ENCODE measurements at places on chromosomes 1 and 21.

DNA sequence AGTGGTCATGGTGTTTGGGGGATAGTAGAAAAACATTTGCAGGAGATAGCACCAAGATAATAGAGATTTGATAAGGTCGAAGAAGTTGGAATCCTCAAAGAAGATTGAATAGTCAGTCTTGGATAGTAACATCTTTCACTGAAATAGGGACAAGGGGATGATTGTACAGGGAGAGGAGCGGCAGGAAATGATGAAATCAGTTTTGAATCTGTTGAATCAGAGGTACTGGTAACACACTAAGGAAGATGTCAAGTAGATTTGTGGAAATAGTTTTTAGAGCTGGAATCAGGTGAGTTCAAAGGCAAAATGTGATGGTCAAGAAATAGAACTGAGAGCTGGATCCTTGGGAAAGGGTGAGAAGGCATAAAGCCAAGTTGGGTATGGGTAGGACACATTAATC is 26.5 kb downstream of the CAP1 start:
- no peak for DNase-seq

DNA sequence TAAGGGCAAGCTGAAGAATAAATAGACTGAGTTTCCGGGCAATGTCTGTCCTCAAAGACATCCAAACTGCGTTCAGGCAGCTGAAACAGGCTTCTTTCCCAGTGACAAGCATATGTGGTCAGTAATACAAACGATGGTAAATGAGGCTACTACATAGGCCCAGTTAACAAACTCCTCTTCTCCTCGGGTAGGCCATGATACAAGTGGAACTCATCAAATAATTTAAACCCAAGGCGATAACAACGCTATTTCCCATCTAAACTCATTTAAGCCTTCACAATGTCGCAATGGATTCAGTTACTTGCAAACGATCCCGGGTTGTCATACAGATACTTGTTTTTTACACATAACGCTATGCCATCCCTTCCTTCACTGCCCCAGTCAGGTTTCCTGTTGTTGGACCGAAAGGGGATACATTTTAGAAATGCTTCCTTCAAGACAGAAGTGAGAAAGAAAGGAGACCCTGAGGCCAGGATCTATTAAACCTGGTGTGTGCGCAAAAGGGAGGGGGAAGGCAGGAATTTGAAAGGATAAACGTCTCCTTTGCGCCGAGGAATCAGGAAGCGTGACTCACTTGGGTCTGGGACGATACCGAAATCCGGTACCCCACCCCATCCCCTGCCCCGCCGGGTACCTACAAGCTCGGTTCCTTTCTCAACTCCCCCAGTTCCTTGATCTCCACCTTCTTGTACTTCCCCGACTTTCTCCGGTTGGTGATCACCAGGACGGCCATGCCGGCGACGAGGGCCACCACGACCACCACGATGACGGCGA is 1.3 kb downstream of the TACSTD2 start:
- no peak for DNase-seq

- no peak for DNase-seq
Observed at GRCh38 chr1:205973377-205974232, 29.6 kb downstream of the RAB7B start.

DNA sequence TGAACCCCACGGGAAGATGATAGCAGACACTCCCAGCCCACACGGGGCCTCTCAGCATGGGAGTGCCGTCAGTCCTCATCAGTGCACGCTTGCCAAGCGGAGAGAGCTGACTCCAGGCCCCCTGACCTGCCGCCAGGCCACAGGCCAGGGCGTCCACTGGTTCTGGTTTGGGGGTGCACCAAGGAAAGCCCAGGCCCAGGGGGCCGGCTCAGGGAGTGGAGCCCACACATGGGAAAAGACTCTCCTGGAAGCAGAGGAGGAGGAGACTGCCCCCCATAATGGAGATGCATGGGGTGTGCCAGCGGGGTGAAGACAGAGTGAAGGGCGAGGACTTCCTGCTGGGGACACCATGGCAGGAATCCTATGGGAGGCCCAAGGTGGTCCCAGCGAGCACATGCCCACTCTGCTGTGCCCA is 6.4 kb downstream of the TRIM11 start:
- DNase-seq, result no peak

- no peak for DNase-seq
Observed at GRCh38 chr1:117633068-117633345, 27.2 kb downstream of the TENT5C start.

GRCh38 chr21:36377391-36377842 is 7.8 kb upstream of the CHAF1B start:
- no peak for DNase-seq

GRCh38 chr1:47767741-47768100 is 229.5 kb downstream of the TRABD2B start:
- no peak for DNase-seq

DNA sequence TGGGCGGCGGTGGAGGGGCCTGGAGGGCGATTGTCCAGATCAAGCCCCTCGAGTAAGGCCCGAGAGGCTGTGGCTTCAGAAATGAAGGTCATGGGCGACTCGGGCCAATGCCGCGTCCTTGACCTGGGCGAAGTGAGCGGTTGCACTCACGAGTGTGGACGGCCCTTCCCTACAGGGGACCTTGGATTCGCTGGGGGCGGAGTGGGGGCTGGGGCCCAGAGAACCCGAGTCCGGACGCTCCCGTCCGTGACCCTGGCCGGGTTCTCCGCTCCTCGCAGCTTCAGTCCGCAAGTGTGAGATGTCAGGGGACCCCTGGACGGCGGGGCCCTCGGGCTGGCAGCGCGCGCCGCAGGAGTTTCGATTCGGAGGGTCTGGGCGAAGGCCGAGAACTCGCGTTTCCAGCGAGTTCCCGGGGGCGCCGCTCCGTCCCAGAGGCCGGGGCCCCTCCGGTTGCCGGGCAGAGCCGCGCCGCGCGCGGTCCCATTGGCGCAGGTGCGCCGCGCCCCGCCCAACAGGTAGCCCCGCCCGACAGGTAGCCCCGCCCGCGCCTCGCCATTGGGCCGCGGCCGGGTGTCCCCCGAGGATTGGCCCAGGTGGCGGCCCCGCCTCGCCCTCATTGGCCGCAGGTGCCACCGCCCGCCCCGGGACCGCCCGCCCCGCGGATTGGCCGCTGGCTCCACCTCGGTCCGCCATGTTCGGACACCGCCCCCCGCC is at the start of gene PRKCZ:
PRKCZ (plus strand) TSS at position 694 of the 714 bp plus-strand sequence. CDS start 220 bp downstream, outside the sequence.
- DNase-seq, result peak; percentile 85

GRCh38 chr1:43455213-43455889 is 1.6 kb upstream of the HYI start:
- DNase-seq, result no peak

- no peak for DNase-seq
Observed at GRCh38 chr1:201503397-201504176, 3.3 kb downstream of the CSRP1 start.

GRCh38 chr1:59580257-59580656 is 234.5 kb upstream of the HOOK1 start:
- DNase-seq, result no peak

GRCh38 chr1:8661185-8662110 is 156.0 kb downstream of the RERE start:
- DNase-seq, result no peak

DNA sequence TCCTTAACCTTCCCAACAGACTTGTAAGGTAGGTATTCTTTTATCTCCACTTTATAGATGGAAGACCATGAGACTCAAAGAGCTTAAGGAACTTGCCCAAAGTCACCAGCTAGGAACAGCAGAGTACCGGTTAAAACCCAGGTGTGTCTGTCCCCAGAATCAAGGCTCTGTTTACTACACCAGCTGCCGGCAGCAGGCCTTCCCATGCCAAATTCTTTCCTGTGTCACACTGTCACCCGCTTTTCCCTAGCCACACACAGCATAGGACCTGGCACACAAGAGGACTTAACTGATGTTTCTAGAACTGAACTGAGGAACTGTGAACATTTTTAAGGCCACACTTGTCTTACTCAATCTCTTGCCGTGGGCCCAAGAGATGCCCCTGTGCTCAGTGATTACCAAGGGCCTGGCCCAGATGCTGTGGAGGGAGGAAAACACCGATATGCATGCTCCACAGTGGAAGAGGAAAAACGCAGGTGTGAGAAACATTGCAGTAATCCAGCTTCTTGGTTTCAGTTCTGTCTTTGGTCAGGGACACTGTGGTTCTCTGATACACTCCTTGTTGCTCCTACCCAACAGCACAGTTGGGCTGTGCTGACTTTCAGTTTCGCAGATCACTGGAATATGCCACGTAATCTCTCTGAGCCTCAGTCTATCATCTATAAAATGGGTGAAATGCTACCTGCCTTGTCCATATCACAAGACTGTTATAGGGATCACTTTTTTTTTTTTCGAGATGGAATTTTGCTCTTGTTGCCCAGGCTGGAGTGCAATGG is 13.9 kb upstream of the LY9 start:
- DNase-seq, result no peak

DNA sequence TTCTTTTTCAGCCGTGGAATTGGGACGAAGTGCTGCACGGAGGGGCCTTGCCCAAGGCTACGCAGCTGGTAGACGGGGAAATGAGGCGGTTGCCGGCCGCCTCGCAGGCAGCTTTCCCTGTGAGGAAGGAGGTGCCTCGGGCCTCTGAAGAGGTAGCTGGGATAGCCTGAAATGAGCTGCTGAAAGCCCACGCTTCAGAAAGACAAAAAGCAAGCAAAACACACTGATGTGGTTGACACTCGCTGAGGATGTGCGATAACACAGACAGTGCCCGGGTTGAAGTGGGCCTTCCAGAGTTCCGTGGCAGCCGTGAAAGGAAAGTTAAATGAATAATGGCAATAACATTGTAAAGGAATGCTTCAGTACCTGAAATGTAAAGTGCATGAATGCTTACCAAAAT is 47.2 kb downstream of the S1PR1 start:
- DNase-seq, result peak; percentile 30

DNA sequence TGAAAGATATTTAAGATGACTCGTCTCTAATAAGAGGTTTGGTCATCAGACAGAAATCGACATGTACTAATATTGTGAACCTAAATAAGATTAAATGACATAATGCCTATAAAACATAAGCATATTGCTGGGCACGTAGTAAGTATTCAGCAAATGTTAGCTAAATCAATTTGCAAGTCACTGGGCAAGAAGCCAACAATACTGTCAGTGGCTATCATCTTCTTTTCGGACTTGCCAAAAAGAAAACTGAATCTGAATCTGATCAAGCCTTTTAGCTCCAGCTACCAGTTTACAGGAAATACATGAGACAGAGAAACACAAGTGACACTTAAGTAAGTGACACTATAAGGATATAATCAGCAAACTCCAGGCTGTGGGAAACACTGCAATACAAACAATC is 46.0 kb downstream of the RPL5 start:
- no peak for DNase-seq

DNA sequence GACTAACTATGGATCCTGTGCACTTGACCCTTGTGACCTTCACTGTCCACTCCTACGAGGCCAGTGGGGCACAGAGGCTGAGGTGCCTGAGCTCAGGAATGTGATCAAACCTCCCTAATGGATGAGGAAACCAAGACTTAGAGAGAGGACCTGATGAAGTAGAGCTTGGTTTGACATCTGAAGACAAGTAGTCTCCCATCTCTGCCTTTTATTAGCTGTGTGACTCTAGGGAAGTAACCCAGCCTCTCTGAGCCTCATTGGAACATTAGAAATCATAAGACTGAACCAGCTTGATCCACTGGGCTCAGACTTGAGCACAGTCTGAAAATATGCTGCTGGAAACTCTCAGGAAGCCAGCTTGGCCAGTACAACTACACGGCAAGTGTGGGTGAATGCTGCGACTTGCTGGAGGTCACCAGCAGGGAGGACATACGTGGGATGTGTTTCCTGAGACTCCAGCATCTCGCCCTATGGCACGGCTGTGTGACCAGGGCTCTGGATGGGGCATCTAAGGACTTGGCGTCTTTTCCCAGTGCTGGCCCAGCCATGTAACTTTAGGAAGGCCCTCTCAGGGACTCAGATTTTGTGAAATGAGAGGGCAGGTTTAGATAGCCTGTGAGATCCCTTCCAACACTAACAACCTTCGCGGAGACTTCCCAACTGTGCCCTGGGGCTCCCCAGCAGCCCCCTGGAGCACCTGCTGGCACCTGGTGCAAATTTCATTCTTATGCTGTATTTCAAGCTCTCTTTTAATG is 10.5 kb downstream of the CDCP2 start:
- DNase-seq, result no peak

GRCh38 chr1:23400324-23401114 is 24.0 kb downstream of the TCEA3 start:
- no peak for DNase-seq

DNA sequence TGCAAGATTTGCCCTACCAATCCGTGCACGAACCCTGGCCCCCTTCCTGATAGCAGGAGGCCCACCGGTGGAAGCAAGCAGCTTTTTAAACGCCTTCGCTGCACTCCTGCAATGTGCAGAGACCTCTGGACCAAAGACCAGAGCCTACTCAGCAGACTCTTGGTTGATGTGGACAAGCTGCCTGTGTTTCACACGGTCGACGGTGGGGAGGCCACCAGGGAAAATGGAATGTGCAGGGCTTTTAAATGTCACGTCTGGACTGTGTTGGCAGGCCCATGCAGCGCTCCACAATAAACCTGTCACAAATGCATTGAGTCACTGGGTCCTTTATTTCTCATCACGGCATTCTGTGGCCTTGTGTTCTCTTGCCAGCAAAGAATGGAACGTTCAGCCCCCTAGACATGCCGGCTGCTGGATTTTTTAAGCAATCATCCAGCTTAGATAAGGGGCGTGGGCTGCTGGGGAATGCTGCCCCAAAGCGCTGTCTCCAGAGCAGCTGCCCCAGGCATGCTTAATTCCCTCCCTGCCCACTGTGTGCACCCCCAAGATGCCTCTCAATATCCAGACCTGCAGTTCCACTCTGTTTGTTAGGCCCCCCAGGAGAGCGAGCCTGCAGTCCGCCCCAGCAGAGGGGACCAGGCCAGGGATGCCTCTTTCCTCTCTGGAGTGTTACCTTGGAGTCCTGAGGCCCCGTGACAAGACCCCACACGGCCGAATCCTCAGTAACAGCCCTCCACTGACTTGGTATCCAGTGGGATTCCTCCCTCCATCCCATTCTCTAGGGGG is 71.3 kb downstream of the ATP5PO start:
- no peak for DNase-seq

- no peak for DNase-seq
Observed at GRCh38 chr1:245901565-245901964, 605.5 kb downstream of the SMYD3 start.

- no peak for DNase-seq
Observed at GRCh38 chr1:36874271-36875060, 159.8 kb downstream of the GRIK3 start.
